ENCODE measurements at places on chromosomes 16 and 17.

DNA sequence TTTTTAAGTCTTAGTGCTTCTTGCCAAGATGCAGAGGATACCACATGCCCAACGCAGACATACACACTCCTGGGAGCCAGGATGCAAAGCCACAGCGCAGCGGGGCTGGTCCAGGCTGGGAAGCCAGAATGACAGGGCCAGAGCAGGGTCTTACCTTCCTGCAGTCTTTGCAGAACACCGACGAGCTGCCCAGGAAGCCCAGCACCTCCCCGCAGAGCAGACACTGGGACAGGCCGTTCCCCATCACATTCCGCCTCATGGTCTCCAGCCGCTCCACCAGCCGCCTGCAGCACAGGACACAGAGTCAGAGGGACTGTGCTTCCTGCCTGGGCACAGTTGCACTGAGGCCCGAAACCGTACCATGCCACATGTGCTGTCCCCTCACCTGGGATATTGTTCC, 33.3 kb downstream of the RPH3AL start:
- DNase-seq = no peak

- no peak for DNase-seq
These were observed 87.2 kb downstream of the MAP2K4 start for GRCh38 chr17:12107905-12108304.

GRCh38 chr16:779561-779960, 8.6 kb downstream of the RPUSD1 start:
- no peak for DNase-seq

DNA sequence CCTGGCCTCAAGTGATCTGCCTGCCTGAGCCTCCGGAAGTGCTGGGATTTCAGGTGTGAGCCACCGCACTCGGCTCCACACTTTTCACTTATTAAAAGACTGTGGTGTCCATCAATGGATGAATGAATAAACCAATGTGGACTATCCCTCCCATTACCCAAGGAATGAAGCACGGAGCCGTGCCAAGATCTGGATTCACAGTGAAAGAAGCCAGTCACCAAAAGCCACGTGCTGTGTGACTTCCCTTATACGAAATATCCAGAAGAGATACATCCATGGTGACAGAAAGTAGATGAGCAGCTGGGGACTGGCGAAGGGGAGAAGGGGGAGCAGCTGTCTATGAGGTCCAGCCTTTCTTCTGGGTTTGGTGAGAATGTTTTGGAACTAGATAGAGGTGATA, 48.2 kb upstream of the STH start:
- DNase-seq = no peak

- no peak for DNase-seq
These were observed 2.6 kb downstream of the TRIM65 start for GRCh38 chr17:75894049-75894733.

DNA sequence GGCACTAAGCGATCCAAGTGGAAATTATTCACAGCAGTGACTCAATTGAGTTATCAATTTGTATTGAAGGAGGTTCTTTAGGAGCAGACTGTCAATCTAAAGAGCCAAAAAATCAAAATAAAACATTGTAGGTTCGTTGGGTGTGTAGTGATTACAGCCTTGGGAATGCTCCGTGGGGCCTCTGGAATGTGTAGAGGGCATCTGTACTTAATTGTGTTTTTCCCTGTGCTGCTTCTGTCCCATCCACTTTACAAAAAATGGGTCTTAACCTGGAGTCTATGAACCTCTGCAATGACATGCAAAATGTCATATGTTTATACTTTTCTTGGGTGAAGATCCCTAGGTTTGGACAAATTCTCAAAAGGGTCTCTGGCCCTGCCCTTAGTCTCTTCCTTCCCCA, 215.1 kb downstream of the CCDC182 start:
- no peak for DNase-seq

GRCh38 chr17:73498176-73498575, 146.1 kb downstream of the SDK2 start:
- no peak for DNase-seq

GRCh38 chr17:43714465-43715149, 44.0 kb downstream of the SOST start:
- DNase-seq = no peak

All from DMS79 treated with DMSO at 0.1 percent for 48 hours (cell line).